Activated T-helper 2 cell treated with anti-CD3 and anti-CD28 coated beads, Interferon-gamma antibody, Interleukin-2, Interleukin-4, amounts not matched to agents 10 μg/mL and 5 μg/mL and 100 μg/mL, durations not matched to agents 14 hours and 24 hours and 36 hours (primary cell): ENCODE measurements at places on chromosomes 5 and 9.

GRCh38 chr9:87831159-87831558 lies 51.5 kb upstream of the SPATA31E1 start:
- no peaks in the 10 kb centered on the region for H3K36me3 ChIP-seq
- H3K27me3 ChIP-seq, result peaks cover 9% of the 10 kb centered on the region
- DNase-seq, result no peak
- no peak overlapping the region for H3K4me3 ChIP-seq

DNA sequence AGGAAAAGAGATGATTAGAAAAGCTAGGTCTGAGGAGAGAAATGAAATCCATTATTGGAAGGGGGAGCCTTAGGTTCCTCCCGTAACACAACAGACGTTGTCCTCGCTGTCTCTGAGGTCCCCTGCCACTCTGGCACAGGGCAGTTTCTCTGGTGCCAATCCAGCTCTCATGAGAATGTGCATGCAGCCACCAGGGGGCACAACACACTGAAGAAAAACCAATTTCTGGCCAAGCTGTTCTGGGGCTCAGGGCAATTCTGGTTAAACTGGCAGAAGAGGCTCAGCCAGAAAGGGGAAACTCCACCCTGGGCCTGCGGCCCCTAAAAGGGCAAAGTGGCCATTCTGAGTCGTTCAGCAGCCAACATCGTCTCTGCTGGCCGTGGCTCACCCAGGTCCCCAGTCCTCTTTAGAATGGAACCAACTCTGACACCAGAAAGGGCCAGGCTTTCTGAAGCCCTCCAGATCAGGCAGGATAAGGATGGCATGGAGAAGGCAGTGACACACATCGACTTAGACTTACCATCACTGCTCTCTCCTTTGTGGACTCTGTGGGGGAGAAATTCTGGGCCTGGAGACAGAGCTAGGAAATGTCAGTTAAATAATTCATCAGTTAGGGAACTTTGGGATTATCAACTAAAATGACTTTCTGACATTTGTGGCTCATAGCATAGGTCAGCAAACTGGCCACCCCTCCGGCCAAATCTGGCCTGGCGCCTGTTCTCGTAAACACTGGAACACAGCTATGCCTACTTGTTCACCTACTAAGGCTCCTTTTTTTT lies 58.5 kb upstream of the GOLPH3 start:
- H3K27ac ChIP-seq, result peak overlapping the region; percentile 82
- H3K36me3 ChIP-seq, result peaks cover 55% of the 10 kb centered on the region
- DNase-seq, result peak; percentile 63
- H3K27me3 ChIP-seq, result no peaks in the 10 kb centered on the region
- no peak overlapping the region for H3K4me3 ChIP-seq

GRCh38 chr5:153774686-153775085 lies 264.0 kb downstream of the FAM114A2 start:
- H3K4me3 ChIP-seq, result no peak overlapping the region
- H3K27ac ChIP-seq, result no peak overlapping the region
- no peak for DNase-seq
- no peaks in the 10 kb centered on the region for H3K36me3 ChIP-seq
- H3K4me1 ChIP-seq, result no peaks in the 10 kb centered on the region

- DNase-seq, result no peak
- no peaks in the 10 kb centered on the region for H3K27me3 ChIP-seq
- H3K27ac ChIP-seq, result no peak within 1 kb of the TSS
- H3K4me1 ChIP-seq, result peaks cover 3% of the 10 kb centered on the region
- H3K4me3 ChIP-seq, result no peak within 1 kb of the TSS
Observed at GRCh38 chr5:141100243-141100805, at the start of gene PCDHB3. TSS of gene PCDHB3 (plus strand) at chr5:141100473. CDS start at chr5:141100650, 177 bp downstream.

DNA sequence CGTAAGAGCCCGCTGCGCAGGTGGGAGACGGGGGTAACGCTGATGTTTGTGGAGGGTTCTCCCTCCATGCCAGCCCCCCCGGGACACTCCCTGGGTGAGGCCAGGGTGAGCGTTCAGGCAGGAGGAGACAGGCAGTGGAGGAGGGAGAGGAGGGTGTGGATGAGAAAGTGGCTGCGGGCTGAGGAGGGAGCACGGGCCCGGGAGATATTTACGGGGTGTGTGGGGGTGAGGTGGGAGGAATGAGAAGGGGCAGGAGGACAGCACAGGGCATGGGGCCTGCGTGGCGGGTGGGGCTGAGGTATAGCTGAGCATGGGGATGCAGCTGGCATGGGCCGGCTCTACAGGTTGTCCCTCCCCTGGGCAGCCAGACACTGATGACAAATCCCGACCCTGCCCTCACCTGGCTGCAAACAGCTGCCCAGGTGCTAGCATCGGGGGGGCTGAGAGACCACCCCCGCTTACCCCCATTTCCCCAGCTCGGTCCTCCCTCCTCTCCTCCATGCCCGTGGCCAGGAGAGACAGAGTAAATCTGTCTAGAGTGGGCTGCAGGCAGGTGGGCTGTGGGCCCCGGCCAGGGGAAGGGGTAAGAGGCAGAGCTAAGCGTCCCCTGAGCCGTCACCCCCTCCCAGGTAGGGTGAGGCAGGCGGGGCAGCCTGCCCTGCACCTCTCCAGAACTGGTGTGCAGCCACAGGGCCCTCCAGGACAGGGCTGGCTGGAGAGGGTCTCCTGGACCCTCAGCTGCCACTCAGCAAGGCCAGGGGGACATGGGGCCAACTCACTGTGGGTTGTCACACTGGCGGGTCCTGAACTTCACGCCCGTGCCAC lies 79.2 kb downstream of the ZNF354C start:
- DNase-seq, result no peak
- H3K27ac ChIP-seq, result no peak overlapping the region
- H3K36me3 ChIP-seq, result no peaks in the 10 kb centered on the region

DNA sequence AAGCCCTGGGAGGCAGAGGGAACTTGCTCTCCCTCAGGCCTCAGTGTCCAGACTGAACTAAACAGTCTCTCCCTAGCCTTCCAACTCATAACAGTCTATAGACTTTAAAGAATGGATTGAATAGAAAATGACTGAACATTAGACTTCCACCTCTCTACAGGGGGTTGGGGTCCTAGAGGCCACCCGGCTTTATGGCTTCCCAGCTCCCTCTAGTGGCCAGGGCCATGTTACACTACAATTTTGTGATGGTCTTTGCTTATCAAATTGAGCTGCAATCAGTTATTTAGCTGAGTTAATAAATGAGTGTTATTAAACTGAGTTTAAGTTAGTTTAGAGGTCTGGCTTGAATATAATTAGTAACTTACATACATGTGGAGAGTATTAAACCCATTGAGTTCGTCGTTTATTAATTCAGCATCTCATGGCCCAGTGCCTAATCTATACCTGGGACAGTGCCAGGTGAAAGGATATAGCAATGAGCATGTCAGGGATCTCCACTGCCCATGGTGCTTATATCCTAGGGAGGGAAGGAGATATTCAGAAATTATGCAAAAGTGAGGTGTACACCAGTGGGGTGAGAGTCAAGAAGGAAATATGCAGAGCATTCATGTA lies 105.2 kb downstream of the SH3TC2 start:
- H3K36me3 ChIP-seq, result no peaks in the 10 kb centered on the region
- H3K4me3 ChIP-seq, result no peak overlapping the region
- H3K27ac ChIP-seq, result no peak overlapping the region

GRCh38 chr5:52708463-52708862 lies 79.3 kb upstream of the ITGA1 start:
- H3K4me3 ChIP-seq, result no peak overlapping the region
- no peak overlapping the region for H3K27ac ChIP-seq
- peaks cover 4% of the 10 kb centered on the region for H3K27me3 ChIP-seq

DNA sequence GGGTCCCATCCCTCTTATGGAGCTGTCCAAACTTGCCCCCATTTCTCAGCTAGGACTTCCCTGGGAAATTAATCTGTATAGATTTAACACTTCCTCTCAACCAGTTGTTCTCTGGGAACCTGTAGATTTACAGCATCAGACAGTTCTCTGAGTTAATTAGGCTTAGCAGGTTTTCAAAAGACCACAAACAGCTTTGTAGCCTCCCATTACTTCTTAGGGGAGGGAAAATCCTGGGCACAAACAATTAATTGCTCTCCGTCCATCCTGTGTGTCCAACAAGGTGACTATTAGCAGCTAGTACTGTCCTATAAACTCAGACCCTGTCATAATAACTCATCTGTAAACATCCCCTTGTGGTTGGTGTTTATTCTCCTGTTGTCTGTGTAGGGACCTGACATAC lies 197.9 kb downstream of the GOLPH3 start:
- H3K4me1 ChIP-seq, result peaks cover 12% of the 10 kb centered on the region
- DNase-seq, result no peak
- no peaks in the 10 kb centered on the region for H3K36me3 ChIP-seq

DNA sequence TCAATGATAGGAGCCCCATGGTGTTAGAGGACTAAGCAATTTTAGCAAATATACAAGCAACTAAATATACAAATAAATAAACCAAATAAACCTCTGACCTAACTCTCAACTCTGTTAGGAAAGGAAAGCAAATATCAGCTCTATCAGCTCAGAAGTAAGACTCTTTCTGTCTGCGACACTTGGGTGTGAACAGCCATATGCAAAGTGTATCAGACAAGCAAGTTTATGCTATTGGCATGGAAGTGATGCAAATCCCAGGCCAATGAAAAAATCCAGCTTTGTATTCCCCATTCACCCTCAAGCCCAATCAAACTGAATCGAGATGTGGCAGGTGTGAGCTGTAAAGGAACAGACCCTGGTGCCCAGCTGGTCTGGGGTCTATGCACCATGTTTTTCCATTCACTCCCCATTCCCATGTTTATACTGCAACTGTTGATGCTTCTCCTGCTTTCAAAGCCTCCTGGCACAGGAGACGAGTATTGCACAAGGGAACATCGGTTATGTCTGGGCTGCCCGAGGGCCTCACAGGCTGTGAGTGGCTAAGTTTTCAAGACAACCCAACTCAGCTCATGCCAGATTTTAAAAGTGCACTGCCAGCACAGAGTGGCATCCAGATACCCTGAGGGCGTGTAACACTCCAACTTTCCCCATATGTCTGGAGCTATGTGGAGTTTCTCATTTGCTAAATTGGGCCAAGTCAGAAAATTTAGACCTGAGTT lies 73.1 kb downstream of the FEM1C start:
- H3K27me3 ChIP-seq, result peaks cover 43% of the 10 kb centered on the region
- no peak overlapping the region for H3K27ac ChIP-seq
- H3K36me3 ChIP-seq, result no peaks in the 10 kb centered on the region
- DNase-seq, result no peak

GRCh38 chr5:138490648-138491283 lies 25.5 kb downstream of the EGR1 start:
- H3K27ac ChIP-seq, result no peak overlapping the region
- peak overlapping the region; percentile 23 for H3K4me3 ChIP-seq
- H3K36me3 ChIP-seq, result no peaks in the 10 kb centered on the region
- DNase-seq, result no peak
- peaks cover 14% of the 10 kb centered on the region for H3K4me1 ChIP-seq

DNA sequence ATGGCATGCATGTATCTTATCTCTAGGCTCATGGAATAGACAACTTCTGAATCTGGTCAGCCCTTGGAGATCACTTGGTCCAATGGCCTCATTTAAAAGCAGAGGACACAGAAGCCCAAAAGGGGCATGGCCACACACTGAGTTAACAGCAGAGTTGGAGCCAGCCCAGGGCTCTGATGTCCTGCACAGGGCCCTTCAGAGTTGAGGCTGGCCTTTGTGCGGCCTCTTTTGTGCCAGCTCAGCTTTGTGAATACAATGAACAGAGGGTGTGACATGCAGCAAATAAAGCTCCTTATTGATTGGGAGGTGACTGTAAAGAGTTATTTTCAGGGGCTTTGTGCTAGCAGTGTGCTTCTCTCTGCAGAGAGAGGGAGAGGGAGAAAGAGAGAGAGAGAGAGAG lies 150.1 kb upstream of the STK32A start:
- no peak for DNase-seq
- no peak overlapping the region for H3K4me3 ChIP-seq
- no peak overlapping the region for H3K27ac ChIP-seq
- no peaks in the 10 kb centered on the region for H3K27me3 ChIP-seq
- no peaks in the 10 kb centered on the region for H3K36me3 ChIP-seq
- H3K4me1 ChIP-seq, result no peaks in the 10 kb centered on the region
